T-helper 17 cell (primary cell): ENCODE measurements at places on chromosomes 16 and 17.

DNA sequence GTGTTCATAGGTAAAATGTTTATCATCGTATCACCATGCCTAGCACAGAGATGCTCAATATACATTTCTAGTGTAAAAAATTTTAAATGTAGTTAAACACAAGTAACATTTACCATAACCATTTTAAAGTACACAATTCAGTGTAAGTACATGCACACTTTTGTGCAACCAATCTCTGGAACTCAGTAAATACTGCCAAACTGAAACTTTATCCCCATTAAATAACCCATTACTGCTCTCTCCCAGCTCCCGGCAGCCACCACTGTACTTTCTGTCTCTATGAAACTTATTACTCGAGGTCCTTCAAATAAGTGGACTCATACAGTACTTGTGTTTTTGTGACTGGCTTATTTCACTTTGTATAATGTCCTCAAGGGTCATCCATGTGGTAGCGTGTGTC lies 29.0 kb downstream of the RMI2 start:
- no peak for DNase-seq

GRCh38 chr17:69412251-69412671 lies 2.2 kb upstream of the MAP2K6 start:
- no peak for DNase-seq

DNA sequence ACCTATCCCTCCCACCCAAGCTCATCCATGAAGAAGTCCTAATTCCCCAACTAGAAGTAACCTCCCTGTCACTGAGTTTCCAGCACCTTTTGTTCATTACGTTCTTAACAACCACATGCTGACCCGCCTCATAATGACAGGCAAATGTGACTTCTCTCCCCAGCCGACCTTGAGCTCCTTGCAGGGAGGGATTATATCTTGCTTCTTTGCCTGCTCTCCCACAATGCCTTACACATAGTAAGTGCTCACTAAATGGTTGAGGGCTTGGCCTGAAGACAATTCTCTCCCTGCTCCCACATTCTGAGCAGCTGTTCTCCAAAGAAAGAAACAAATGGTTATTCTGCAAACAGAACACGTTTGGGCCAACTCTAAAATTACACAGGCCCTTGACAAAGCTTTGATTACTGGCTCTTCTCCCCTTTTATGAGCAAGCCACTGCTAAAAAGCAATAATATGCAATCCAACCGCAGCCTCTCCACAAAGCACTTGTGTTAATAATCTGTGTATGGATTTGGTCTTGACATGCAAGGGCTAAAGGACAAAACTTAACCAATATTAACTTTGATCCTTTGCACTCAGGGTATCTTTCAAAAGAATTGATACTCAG lies 23.2 kb downstream of the SLC39A11 start:
- DNase-seq, result no peak

GRCh38 chr16:661184-661821 lies 6.6 kb upstream of the RHOT2 start:
- DNase-seq, result no peak

- DNase-seq, result no peak
Measured at GRCh38 chr17:77838748-77839697, 119.5 kb upstream of the TNRC6C start.

GRCh38 chr17:49603238-49603637 lies 27.6 kb downstream of the NXPH3 start:
- DNase-seq, result no peak

DNA sequence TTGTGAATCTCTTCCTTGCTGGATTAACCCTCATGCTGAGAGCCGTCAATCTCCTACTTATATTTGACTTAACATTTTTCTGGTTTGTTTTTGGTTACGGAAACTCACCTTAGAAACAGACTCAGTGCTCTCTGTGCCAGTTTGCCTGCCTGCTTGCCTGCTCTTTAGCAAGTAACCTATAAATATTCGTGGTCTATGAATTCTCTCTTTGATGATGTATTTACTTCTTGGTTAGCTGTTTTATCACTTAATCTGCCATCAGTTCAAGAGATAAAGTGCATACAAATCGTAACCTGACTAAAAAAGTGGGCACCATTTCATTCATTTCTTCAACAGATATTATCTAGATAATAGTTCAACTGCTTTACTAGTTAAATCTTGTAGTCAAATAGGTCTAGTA lies 26.7 kb downstream of the CYB5B start:
- no peak for DNase-seq

- no peak for DNase-seq
Measured at GRCh38 chr16:48603647-48604376, 6.2 kb downstream of the N4BP1 start.

- DNase-seq, result no peak
Measured at GRCh38 chr16:14370736-14371234, 259.3 kb downstream of the PARN start.

DNA sequence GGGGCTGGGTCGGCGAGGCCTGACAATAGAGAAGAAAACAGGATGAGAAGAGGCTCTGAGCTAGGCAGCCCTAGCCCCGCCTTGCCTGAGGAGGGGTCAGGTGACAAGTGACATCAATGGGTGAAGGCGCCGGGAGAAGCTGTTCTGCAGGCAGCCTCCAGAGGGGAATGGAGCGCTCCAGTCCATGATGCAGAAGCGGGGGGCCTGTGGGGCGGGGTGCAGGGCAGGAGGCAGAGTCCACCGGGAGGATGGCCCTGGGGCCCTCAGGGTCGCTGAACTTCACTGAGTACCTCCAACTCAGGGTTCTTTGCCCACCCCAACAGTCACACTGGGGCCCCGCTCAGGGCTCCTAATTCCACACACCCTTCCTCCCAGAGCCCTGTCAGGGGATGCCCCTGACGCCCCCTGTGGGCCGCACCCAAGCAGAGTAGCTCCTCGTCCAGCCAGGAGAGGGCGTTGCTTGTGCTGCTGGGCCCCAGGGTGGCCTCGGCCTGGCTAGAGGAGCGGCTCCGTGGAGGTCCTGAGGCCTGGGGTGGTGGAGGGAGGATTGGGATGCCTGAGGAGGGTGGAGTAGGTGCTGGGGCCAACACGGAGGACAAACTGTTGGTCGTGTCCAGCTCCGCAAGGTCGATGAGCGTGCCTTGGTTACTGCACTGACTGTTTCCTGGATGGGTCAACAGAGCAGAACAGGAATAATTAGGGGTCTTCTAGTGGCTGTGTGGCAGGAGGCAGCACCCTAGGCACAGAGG lies 20.8 kb downstream of the GGA3 start:
- DNase-seq, result no peak

DNA sequence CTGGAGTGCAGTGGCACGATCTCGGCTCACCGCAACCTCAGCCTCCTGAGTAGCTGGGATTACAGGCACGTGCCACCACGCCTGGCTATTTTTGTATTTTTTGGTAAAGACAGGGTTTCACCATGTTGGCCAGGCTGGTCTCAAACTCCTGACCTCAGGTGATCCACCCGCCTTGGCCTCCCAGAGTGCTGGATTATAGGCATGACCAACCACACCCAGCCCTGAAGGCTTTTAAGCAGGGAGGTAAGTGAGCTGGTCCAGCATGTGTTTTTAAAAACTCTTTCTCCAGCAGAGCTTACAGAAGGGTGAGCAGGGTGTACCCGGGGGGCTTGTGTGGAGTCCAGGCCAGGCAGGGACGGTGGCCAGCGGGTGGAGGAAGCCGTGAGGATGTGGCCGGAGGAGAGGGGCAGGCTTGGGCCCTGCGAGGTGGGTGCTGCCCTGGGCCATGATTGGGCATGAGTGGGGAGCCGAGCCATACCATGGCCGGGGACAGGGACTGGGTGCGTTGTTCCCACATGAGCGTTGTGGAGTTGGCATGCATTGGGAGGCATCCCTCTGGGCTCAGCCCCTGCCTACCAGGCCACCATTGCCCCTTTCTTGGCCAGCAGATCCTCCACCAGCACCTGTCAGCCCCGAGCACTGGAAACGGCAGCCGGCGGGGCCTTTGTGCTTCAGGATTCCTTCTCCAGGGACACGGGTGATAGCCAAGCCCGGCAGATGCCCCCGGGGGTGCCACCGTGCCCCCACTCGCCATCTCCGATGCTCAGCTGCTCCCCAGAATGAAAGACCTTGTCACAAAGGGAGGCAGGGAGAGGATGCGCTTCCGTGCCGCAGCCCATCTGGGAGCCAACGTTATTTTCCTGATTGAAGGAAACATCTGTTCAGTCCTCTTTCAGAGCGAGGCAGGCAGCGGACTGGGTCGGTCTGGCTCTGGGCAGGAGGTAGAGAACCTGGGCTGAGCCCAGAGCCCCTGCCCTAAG lies 64.5 kb downstream of the RAI1 start:
- no peak for DNase-seq

- DNase-seq, result no peak
Measured at GRCh38 chr17:70582777-70583176, 413.4 kb downstream of the KCNJ2 start.

DNA sequence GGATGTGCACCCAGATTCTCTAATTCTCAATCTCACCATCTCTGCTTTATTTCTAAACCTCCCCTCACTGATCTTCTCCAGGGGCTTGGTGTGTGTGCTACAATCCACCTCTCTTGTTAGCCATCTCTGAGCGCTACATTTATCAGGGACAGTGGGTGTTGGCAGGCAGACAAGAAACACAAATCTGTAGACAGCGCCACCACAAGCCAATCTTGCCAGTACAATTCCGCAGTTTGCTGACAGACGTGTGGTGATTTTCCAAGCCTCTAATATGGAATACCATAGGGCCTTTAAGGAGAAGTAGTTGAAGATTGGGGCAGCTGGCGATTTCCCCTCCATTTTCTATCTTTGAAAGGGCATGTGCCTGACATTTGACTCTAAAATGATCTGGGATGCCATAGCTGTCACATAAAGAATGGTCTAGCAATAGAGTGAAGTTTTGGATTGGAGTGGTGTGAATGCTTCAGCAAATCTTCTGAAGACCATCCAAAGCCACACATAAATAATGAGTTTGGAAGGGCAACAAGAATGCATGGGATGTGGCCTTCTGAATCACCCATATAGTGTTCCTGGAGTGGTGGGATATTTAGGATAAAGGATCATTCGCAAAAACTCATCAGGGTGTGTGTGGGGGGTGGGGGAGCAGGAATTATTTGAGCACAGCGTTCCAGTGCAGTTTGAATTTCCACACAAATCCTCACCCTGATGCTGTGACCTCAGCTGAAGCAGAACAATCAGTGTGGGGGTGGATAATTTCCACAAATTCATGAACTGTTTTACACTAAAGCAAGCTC lies 12.0 kb upstream of the ANKFN1 start:
- DNase-seq, result no peak

- no peak for DNase-seq
Measured at GRCh38 chr16:68399456-68399855, 48.9 kb downstream of the SMPD3 start.

- no peak for DNase-seq
Measured at GRCh38 chr17:72118335-72119076, 2.3 kb upstream of the SOX9 start.

GRCh38 chr17:39939588-39940419 lies 12.3 kb downstream of the LRRC3C start:
- peak; percentile 24 for DNase-seq

- DNase-seq, result peak; percentile 52
Measured at GRCh38 chr17:50272711-50273653, 1.3 kb upstream of the TMEM92 start.

GRCh38 chr17:43694081-43694870 lies 32.6 kb upstream of the MEOX1 start:
- DNase-seq, result peak; percentile 38

DNA sequence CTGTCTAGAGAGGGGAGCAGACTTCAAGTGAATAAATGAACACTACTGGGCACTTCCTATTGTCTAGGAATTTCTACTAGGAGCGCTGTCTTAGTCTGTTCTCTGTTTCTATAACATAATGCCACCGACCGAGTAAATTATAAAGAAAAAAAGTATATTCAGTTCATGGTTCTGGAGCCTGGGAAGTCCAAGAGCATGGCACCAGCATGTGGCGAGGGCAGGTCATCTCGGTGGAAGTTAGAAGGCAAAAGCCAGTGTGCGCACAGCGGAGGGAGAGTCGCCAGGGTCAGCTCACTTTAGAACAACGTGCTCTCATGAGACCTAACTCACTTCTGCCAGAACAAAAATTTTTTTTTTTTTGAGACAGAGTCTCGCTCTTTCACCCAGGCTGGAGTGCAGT lies 35.5 kb upstream of the RPH3AL start:
- no peak for DNase-seq

GRCh38 chr17:75535119-75535537 lies 9.6 kb downstream of the LLGL2 start:
- DNase-seq, result no peak

DNA sequence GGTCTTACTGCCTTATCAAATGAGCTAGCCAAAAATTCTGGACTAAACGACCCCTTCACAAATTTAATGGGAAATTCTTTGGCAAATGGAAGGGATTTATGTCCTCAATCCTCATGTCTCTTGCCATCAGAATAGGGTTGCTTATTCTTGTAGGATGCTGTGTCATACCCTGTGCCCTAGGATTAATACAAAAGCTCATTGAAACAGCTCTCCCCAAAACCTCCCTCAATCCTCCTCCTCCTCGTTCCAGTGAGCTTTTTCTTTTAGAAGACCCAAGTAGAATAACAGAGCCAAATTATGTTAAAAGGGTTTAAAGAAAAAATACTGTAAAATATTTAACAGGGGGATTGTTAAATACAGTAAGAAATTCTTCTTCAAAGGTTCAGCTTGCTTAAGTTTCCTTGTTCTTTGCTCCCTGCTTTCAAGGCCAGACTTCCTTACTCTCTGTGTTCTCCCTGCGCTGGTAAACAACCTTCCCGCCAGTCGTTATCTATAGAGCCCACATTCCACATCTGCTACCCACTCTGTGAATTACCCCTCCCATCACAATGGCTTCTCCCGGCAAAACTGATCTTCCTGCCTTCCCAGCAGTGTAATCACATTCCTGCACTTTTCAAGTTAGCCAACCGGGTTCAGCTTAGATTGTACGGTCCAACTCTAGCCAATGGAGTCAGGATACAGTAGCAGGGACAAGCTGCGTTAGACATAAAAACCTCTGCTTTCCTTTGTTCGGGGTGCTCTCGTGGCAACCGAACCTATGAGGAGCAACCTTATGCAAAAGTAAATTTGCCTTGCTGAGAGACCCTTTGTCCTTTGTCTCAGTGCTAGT lies 9.7 kb downstream of the HPR start:
- no peak for DNase-seq

DNA sequence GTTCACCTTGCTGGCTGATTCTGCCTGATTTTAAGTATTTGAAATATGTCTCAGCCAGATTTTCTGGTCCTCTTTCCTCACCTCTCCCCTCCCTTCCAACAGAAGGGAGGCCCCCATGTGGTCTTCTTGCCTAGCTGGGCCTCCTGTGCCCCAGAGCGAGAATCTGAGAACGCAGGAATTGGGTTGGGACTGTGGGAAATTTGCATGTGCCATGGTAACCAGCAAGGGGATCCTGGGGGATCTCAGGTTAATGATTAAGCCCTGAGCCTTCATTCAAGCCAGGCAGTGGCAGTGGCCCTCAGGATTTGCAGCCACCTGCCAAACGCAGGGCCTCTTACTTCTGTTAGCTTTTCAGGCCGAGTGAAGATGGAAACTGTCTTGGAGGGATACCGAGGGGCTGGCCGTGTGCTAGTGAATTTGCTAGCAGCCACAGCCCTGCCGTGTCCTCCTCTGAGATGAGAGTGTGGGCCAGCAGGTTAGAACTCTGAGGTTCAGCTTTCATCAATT lies 40.2 kb downstream of the KSR1 start:
- no peak for DNase-seq

GRCh38 chr17:61669522-61669921 lies 78.5 kb upstream of the NACA2 start:
- no peak for DNase-seq

GRCh38 chr17:77861981-77862645 lies 96.4 kb upstream of the TNRC6C start:
- no peak for DNase-seq
